Caki2 (cell line): ENCODE measurements at places on chromosomes 13 and 19.

DNA sequence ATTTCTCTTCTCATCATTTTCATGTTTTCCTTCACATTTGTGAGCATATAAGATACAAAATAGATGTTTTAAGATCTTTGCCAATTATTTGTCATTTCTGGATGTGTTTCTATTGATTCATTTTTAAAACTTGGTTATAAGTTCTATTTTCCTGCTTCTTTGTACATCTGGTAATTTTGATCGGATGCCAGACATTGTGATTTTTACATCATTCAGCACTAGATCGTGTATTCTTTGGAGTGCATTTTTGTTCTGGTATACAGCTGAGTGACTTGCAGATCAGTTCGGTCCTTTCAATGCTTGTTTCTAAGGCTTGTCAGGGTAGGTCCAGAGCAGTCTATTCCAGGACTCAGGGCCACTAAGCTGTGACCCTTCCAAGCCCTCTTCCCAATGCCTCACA lies 198.2 kb downstream of the KLF12 start:
- no peak for DNase-seq

GRCh38 chr13:51240178-51240577 lies 18.0 kb downstream of the FAM124A start:
- DNase-seq = no peak

DNA sequence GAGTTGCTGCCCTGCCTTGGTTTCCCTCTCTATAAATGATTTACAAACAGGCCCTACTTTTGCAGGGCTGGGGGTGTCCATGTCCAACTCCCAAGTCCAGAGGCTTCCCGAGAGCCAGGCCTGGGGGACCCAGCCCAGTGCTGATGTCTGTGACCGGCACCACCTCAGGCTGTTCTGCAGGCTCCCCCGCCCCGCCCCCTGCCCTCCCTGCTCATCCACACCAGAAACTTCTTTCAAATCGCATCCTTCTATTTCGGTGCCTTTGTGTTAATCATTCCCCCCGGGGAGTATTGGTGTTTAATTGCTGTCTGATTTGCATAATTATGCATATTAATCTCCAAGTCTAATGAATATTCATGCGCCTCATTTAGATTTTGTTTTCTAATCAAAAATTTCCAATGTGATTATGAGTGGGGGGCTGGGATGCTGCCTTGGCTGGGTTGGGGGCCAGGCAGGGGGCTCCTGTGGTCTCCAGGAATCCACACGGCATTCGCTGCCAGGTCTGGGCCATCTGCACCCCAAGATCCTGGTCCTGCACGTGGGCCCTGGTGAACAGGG lies 19.1 kb downstream of the TCF3 start:
- no peak for DNase-seq

DNA sequence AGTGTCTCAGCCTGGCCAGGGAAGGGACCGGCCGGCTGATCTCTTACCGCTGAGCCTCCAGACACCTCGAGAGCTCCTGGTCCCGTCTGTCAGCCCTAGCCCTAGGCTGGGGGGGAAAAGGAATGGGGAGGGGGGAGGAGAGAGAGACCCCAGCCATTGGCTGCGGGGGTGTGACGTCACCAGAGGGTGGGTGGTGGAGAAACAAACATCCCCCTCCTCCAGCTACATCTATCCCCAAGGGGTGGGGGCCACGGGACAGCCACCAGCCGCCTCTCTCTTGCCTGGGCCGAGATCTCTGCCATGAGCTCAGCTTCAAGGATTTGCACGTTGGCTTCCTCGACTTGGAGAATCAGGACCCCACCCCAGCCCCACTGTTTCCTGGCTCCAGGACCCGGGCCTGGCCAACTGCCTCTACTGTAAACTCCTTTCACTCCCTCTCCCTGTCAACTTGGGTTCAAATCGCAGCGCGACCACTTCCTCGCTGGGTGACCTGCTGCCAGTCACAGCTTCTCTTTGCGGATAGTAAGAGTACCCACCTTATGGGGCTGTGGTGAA lies at the start of gene PRX:
Gene PRX, minus strand, starts transcription at position 88 of the 555 bp plus-strand sequence. CDS start 5,446 bp downstream, outside the sequence.
- DNase-seq = no peak

DNA sequence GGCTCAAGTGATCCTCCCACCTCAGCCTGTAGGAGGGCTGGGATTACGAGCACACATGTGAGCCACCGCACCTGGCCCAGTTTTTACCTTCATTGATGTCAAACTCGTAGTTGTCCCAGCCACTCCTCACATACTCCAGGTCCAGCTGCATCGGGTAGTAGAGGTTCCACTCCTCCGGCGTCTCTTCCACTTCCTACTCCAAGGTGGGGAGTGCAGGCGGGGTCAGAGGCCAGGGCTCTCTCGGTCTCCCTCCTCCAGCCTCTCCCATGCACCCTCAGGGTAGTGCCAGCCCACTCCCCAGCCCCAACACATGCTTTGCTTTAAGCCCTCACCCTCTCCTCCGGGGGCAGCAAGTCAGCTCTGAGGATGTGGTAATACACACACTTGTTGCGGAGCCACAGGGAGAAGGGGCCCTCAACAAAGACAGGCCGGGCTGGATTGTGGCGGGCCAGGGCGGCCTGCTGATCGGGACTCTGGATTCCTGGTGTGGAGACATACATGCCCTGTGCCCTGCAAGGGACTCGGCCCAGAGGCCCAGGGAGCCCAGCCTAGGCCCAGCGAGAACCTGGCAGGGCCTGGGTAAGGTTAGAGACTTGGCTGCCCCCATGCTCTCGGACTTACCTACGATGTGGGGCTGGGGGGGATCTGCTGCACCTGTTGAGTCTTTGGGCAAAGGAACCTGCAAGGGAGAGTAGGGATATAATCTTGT lies 1.9 kb upstream of the ZNF653 start:
- no peak for DNase-seq

GRCh38 chr13:50250401-50250800 lies 235.2 kb downstream of the KCNRG start:
- no peak for DNase-seq

- DNase-seq = no peak
These were observed 5.7 kb downstream of the WDR62 start for GRCh38 chr19:36060430-36060829.

GRCh38 chr13:100798739-100799361 lies 124.3 kb upstream of the TMTC4 start:
- no peak for DNase-seq

DNA sequence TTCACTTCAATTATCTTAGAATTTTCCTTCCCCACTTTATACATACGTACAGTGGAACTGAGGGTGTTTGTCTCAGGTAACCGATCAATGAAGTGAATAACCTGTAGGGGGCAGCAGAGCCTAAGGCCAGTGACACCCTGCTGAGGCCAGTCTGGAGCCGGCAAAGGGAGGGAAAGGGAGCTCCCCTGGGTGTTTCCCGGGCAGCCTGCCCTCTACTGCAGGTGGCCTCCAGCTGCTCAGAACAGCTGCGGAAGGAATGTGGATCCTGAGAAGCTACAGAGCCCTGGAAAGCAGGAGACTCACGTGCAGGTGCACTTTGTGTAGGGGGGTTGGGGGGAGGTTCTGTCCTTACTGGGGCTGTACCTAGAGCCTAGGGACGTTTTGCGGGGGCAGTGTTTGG lies 832 bp upstream of the ZNF491 start:
- peak; percentile 44 for DNase-seq

DNA sequence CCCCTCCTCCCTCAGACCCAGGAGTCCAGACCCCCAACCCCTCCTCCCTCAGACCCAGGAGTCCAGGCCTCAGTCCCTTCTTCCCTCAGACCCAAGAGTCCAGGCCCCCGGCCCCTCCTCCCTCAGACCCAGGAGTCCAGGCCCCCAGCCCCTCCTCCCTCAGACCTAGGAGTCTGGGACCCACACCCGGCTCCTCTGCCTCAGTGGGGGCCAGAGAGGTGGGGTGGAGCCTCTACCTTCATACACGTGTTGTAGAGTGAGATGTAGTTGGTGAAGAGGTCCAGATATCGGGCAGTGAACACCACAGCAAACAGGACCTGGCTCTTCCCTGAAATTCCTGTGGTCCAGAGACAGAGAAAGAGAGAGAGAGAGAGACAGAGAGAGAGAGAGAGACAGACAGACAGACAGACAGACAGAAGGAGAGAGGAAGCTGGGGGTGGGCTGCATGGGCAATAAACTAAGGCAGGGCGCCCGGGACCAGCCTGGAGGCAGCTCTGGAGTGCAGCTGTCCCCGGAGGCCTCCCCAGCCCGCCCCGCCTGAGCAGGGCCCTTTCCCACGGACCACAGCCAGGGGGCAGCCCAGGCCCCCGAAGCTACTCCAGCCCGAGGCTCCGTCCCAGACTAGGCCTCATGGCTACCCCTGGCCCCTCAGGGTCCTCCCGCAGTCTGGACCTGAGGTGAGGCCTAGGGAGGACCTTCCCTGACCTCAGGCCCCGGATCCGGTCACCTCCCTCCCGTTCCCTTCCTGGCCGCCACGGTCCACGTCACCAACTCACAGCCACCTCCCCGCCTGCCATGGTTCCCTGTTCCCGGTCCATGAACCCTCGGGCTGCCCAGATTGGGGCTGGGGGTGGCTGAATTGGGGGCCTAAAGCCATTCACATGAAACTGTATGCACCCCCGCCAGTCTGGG lies 907 bp downstream of the KDELR1 start:
- DNase-seq = peak; percentile 63

DNA sequence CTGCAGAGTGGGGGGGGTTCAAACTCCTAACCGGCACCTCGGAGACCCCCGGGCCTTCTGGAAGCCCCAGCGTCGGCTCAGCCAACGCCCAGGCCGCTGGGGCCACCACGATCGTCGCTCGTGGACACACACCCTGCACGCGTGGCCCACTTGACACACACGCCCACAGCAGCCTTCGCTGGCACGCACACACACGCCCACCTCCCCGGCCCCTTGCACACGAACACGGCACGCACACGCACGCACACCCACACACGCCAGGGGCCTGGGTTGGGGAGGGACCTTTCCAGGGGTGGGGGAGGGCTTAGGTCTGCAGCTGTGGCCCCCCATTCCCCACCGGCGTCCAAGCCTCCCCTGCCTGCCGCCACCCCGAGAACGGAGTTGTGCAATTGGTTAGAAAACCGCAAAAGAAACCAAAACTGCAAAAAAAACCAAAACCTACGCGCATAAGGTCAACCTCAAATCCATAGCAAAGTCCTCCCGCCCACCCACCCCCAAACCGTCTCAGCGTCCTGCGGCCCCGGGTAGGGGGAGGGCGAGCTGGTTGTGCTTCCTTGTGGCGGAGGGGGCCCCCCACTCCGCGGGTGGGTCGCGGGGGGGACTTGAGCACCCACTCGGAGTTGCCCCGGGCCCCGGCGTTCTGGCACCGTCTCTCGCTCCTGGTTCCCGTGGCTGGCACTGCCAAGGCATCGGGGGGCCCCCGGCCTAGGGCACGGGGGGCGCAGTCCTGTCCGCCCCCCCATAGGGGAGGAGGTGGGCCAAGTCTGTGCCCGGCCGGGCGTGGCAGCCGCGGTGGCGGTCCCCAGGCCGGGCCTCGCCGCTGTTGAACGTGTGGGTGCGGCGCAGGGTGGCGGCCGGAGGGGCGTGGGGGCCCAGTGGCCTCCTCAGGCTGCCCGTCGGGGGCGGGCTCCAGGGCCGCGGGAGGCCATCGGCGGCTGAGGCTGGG lies 3.3 kb upstream of the LRG1 start:
- no peak for DNase-seq

DNA sequence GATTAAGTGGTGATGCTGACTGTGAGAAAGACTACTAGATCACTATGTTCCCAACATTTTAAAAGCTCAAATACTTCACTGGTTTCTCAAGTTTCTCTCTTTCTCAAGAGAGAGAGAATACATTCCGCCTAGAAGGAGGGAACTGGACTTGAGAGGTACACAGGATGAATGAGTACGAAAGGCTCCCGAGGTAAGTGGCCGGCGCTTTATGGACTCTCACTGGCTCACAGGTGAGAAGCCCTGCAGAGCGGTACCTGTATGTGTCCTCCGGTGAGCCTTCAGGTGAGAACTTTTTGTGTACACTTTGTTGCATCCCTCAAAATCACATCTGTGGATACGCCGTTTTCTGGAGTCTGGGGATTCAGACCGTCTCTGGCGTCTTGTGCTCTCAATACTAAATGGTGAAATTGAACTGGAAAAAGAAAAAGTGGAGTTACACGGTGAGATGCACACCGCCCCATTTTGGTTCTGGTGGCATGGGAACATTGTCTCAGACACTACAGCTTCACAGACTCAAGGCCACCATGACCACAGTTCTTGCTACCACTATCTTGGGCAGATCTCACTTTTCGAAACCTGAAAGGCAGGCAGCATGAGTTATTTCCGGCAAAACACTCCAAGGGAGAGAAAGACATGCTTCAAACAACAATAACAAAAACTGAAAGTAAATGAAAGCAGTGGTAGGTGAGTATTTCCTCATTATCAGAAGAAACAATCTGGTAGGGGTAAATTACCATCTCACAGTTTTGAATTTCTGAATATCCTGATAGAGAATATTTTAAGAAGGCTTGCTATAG lies 418.9 kb downstream of the KLF12 start:
- DNase-seq = no peak

DNA sequence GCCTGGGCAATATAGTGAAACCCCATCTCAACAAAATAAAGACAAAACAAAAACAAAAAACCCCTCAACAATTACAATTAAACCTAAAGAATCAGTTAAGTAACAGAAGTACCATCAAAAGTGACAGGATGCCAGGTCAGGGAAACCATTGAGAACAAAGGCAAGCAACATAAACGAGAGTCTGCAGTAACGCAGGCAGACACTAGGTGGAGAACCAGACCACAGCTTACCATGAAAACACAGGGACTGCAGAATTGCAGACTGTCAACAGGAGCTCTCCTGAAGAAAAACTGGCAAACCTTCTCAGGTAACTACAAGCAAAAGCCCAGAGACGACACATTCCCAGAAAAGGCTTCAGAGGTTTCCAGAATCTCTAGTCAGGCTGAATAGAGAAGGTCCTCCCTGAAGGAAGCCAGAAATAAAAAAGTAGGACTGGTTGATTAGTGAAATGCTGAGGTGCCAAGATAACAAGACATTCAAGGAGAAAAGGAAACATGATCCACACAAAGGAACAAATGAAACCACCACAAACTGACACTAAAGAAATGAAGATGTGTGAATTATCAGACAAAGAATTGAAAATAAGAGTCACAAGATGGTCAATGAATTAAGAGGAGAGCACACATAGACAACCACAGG lies 2.2 kb upstream of the ZNF665 start:
- DNase-seq = peak; percentile 62

DNA sequence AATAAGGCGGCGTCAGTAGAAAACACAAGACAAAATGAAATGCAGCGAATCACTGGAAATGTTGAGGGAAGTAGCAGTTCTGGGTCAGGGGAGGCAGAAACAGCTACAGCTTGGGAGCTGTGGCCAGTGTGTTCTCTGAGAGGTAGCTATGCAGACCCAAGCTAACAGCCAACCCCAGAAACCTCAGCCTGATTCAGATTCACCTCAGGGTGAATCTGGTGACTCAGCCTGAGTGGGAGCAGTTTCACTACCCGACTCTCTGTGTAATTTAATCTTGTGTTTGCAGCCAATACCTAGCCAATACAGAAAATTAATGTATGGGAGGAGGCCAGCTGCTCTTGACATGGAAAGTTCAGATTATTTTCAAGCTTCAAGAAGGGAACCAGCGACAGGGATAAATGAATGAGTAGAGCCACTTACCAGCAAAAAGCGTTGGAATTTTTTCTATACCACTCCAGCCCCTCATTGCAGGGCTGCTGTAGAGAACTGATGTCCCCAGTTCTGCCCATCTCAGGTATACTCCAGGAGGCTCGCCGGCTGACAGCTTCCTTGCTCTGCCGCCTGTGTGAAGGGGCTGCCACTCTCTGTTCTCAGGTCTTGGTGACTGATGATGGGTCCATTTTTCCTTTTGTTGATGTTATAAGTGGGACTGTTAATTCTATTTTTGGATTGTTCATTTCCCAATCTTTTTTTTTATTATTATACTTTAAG lies 8.9 kb downstream of the IGFL3 start:
- peak; percentile 37 for DNase-seq
